NCI-H1694 (cell line): ENCODE measurements at places on chromosomes 6 and 20.

DNA sequence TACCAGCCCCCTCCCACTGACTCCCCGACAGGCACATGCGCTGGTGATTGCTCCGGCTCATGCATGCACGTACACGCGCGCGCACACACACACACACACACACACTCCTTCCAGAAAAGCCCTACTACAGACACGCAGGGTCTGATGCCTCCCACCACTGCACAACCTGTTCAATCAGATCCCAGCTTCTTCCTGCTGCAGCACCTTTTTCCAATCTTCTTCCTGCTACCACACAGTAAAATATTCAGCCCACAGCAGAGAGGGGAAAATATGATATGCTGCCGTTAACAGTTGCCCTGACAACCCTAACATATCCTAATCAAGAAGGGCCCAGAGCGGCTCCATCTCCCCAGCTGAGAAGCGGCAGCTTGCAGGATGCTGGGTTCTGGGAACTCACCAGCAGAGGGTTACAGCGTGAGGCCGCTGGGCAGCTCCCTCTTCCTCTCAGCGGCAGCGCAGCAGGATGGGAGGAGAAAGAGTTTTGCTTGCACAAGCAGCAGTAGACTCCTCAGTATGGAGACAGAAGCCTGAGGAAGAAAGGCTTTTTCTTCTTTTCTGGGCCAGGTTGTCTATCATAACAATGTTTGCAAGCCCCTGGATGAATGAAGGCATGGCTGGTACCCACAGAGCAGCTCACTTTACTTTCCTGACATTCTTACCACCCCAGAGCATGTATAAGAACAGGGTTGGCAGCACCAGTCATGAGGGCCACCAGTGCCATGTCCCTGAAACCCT lies 23.9 kb downstream of the MAP7 start:
- DNase-seq, result peak; percentile 60

GRCh38 chr20:20465252-20465651 lies 97.3 kb downstream of the INSM1 start:
- DNase-seq, result peak; percentile 66

- DNase-seq, result no peak
Measured at GRCh38 chr6:40285535-40285934, 301.6 kb downstream of the LRFN2 start.

DNA sequence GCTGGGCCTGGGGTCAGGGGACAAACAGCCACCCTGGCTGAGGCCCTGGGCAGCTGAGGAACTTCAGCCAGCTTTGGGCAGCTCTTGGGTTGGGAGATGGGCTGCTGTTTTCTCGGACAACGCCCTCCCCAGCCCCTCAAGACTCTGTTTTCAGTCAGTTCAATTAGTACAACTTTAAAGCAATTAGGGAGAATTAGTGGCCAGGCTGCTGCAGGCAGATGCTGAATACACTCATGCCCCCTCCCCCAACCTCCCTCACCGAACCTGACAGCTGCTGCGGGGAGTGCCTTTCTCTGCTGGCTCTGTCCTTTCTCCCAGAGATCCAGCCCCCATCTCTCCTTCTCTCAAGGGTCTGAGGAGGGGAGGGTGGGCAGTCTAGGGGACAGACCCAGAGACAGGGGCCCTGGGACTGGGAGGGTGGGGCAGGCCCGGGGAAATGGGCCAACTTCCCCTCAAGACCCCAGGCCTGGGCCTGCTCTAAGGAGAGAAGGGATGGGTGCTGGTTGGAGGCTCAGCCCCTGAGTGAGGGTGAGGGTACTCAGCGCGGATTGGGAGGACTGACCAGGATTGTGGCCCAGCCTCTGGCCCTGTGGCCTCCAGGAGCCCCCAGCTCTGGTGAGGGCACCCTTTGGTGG lies 17.8 kb upstream of the MYT1 start:
- peak; percentile 36 for DNase-seq

DNA sequence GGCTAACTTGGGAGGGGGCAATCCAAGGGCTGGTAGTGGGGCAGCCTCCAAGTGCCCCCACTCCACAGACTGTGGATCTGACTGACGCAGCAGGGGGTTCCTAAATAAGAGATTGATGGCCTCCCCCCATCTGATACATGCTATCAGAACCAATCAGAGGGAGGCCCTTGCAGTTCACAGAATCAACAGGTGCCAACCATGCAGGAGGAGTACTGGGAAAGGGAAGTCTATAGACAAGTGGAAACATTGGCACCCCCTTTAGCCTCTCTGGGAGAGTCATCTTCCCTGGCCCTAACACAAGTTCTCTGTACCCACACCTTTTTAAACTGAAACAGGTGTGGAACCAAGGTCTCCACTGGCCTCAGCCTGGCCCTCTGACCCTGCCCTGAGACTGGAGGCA lies 145.8 kb downstream of the OR2B2 start:
- no peak for DNase-seq

- DNase-seq, result no peak
Measured at GRCh38 chr6:169726963-169727362, 2.7 kb upstream of the PHF10 start.

GRCh38 chr6:88983532-88983931 lies 20.1 kb upstream of the RNGTT start:
- no peak for DNase-seq

GRCh38 chr20:48941467-48941866 lies 20.0 kb downstream of the ARFGEF2 start:
- no peak for DNase-seq

GRCh38 chr20:12358006-12358654 lies 440.4 kb downstream of the BTBD3 start:
- DNase-seq, result no peak

GRCh38 chr20:17958373-17959256 lies 10.0 kb downstream of the SNX5 start:
- DNase-seq, result no peak

GRCh38 chr6:149451376-149452036 lies 33.3 kb downstream of the ZC3H12D start:
- DNase-seq, result no peak

DNA sequence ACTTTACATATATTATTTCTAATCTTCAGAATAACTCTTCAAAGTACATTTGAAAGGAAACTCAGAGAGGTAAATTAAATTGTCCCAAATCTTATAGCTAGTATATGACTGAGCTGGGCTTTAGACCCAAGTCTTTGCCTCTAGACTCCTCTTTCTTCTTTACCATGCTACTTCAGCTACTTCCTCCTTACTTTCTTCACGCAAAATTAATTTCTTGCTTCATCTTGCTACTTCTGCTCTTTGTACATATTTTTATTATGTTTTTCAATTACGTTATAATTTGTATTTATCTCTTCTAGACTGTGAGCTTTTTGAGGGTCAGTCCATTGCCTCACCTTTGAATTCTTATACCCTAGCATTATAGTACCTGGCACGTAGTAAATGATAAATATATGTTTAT lies 5.3 kb downstream of the TMEM170B start:
- no peak for DNase-seq

- no peak for DNase-seq
Measured at GRCh38 chr20:29306390-29307072, 1950.9 kb upstream of the DEFB115 start.

DNA sequence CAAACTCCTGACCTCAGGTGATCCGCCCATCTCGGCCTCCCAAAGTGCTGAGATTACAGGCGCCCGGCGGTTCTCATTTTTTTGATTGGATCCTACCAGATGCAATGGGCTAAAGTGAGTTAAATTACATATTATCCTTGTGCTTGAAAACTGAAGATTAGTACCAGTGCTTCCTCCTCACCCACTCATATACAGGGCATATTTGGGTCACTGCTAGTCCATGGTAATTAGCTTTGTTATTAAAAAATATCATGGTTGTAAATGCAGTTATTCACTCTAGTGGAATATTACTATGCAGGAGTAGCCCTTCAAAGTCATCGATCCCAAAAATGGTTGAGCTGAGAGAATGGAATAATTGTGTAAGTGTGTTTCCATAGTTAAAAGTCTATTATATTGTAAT lies 26.5 kb downstream of the ZNF292 start:
- DNase-seq, result no peak

DNA sequence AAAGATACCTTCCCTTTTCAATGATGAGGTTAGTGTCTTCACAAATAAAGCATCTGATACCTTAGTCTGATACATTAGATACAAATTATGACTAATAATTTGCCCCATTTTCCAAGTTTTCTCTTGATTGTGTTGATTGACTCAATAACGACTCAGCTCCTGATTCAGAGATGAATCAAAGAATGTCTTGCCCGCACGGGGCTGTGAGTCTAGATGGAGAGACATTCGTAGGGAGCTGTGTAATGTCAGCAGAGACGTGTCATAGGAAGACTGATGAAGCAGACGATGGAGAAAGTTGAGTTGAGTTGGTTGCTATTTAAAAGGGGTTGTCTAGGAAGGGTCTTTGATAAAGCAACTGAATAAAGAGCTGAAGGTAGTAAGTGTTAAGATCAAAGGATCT lies 78.2 kb downstream of the TSHZ2 start:
- DNase-seq, result no peak

DNA sequence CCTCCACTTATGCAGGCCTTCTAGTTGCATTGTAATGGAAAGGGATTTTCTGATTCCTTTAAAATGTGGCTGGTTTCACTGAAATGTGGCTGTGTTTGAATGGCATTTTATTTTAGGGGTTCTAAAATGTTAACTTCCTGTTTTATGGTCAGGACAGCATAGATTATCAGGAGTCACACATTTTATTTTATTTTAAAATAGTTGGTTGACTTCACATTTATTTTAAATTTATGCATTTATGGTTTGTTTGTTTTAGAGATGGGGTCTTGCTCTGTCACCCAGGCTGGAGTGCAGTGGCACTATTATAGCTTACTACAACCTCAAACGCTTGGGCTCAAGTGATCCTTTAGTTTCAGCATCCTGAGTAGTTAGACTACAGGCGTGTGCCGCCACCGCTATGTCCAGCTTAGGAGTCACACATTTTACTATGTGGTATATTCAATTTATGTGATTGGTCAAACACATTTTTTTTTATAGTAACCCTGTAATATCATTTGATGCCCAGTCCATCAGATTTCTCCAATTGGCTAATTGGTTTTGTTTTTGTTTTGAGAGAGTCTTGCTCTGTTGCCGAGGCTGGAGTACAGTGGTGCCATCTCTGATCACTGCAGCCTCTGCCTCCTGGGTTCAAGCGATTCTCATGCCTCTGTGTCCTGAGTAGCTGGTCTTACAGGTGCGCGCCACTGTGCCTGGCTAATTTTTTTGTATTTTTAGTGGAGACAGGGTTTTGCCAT lies 2.3 kb downstream of the DTD1 start:
- DNase-seq, result no peak

DNA sequence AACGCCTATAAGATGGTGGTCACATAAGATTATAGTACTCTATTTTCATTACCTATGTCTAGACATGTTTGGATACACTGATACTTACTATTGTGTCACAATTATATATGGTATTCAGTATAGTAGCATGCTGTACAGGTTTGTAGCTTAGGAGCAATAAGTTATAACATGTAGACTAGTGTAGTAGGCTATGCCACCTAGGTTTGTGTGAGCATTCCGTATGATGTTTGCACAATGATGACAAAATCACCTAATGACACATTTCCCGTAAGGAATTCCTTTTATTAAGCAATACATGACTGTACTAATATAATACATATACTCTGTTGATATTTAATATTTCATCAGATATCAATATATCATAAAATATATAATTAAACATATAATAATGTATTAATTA lies 540.7 kb downstream of the BMP2 start:
- DNase-seq, result no peak

DNA sequence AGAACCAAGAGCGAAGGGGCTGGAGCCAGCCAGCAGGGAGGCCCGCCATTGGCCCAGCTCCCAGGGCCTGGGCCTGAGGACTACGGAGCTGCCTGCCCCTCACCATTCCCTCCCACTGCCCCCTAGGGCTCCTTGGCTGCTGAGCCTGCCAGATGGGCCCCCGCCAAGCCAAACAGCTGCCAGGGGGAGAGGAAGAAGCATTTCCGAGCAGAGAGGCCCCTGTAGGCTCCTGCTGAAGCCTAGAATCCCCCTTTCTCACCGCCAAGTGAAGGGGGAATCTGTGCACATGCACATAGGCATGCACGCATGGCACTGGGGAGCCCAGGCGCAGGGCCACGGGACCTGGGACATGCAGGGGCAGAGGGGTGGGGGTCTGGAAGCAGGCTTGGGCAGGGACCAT lies 28.5 kb upstream of the MRPS18A start:
- no peak for DNase-seq

- DNase-seq, result no peak
Measured at GRCh38 chr6:169316651-169317050, 63.0 kb upstream of the THBS2 start.

DNA sequence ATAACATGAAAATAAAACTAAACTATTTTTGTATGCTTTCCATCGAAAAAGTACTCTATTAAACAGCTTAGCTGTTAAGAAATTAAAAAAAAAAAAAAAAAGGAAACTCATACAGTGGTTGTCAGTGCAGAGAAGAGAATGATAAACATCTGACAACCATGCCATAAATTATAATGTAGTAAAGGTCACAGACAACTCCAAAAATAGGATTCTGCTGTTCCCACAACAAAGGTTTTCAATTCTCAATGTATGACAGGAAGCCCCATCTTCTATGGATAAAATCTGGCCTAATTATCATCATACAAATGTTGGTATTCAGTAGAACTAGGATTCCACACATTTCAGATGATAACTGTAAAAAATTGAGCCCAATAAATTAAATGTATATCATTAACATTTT lies 5.0 kb downstream of the PLN start:
- no peak for DNase-seq

GRCh38 chr6:156590482-156590881 lies 186.7 kb upstream of the ARID1B start:
- DNase-seq, result no peak

- DNase-seq, result no peak
Measured at GRCh38 chr20:58293453-58293852, 16.1 kb upstream of the RAB22A start.

- DNase-seq, result no peak
Measured at GRCh38 chr6:71403422-71404134, 115.0 kb downstream of the OGFRL1 start.

- DNase-seq, result no peak
Measured at GRCh38 chr6:132931936-132932514, 117.7 kb downstream of the RPS12 start.

DNA sequence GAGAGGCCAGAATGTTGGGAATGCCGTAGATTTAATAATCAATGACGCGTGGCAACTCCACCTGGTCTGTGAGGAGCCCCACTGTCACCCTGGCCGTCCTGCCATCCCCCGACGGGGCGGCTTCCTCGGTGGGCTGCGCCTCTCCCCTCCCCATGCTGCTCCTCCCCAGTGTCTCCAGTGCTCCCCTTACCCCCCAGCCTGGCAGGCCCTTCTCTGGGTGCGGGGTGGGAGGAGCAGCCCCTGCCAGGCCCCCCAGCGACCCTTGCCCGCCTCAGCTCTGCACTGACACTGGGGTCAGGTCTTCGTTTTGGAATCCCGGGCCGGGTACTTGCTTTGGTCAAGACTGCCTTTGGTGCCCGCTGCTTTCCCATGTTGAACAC lies 82.3 kb upstream of the FRMD1 start:
- no peak for DNase-seq

GRCh38 chr6:151493804-151494234 lies at the start of gene CCDC170:
Gene CCDC170, plus strand, starts transcription at chr6:151494017. Its CDS starts 112 bp downstream, at chr6:151494129.
- no peak for DNase-seq

GRCh38 chr20:19976595-19977372 lies 40.4 kb upstream of the NAA20 start:
- no peak for DNase-seq
